ENCODE measurements at places on chromosomes 6 and 20.
A peak's percentile ranks its signal among the peaks of the same experiment; 100 is the strongest.

DNA sequence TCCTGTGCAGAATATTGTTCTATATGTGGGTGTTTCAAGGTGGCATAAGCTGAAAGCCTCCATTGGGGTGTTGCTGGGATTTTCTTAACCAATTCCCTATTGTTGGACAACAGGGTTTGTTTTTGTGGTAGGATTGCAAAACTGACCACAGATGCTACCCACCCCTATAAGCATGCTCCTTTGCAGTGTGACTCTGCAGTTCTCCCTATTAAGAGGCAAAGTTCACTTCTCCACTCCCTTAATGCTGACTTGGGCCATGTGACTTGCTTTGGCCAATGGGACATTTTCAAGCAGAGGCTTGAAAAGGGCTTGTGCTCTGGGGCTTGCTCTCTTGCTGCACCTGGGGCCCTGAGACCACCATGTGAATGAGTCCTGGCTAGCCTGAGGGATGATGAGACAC, 8.5 kb upstream of the ANGPT4 start:
- DNase-seq: no peak

DNA sequence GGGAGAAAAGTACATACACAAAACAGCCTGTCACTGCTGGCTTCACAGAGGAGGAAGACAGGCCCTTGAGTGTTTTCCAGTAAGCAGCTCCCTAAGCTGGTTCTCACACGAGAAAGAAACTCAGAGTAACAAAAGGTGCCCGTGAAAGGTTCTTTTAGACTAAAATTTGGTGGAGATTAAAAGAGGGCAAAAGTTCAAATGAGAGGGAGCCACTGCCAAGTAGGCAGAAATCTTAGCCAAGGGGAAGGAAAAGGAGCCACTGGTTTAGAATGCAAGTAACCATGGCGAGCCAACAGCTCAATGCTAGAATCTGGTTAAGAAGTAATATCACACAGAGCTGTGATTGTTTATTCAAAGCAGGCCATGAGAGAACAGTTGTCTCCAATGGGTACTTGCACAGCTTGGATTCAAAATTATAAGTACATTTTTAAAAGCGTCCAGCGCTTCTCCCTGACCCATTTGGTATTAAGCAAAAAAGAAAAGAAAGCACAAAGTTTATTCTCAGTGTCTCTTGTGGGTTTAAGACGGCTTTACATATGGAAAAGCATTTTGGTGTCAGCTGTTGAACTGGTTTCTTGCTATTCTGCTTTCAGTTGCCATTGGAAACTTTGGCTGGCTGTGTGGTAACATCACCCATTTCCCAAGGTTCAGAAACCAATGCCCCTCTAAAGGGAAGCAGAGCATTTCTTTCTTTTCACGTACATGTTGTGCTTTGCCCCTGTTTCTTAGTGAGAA, 648.5 kb downstream of the RNF144B start:
- peak; percentile 18 for DNase-seq

GRCh38 chr20:1854246-1854645, 41.0 kb upstream of the SIRPA start:
- no peak for DNase-seq

GRCh38 chr20:34736106-34736735, 32.1 kb downstream of the TP53INP2 start:
- no peak for DNase-seq

DNA sequence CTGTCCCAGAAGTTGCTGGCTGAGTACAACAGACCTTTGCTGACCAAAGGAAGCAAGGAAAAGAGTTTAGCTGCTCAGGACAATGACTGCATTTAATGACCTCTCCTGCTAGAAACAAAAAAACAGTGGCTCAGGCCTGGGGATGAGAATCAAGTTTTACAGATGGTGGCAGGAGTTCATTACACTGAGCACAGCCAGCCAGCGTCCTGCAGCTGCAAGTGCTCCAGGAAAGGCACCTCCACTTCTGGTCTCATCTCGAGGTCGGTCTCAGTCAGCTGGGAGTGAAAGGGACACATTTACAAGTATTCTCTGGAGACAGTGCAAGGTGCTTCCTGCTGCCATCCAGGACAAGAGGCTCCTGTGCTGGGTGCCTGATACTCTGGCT, 362.7 kb downstream of the THBS2 start:
- no peak for DNase-seq

DNA sequence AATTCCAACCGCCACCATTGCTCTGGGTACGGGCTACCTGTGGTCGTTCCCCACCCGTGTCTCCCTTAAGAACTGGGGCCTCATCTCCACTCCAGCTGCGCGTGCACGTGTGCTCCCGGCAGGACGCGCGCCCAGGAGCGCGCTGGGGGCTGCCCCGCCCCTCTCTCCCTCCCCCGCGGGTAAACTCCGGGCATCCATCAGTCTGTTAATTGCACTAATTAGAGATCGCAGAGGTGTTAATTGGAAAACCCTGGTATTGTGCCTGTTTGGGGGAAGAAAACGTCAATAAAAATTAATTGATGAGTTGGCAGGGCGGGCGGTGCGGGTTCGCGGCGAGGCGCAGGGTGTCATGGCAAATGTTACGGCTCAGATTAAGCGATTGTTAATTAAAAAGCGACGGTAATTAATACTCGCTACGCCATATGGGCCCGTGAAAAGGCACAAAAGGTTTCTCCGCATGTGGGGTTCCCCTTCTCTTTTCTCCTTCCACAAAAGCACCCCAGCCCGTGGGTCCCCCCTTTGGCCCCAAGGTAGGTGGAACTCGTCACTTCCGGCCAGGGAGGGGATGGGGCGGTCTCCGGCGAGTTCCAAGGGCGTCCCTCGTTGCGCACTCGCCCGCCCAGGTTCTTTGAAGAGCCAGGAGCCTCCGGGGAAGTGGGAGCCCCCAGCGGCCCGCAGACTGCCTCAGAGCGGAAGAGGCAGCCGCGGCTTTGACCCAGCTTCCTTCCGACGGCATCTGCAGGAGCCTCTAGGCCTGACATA, 14.4 kb downstream of the FOXP4 start:
- no peak for DNase-seq

DNA sequence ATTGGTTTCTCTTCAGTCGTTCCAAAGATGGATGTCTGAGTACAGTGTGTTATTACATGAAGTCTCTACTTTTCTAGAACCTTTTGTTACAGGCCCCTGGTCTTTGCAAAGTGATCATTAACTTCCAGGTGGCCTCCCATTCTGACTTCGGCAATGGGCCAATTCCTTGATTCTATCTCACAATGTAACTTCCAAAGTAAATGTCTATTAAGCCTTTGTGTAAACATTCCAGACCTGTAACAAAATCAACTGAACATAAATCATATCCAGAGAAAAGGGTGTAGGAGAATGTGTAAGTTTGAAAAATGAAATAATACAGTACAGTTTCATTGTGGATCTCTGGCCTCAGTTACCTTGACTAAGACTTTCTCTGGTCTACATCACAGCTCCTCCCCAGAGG, 187.8 kb upstream of the JAG1 start:
- no peak for DNase-seq

DNA sequence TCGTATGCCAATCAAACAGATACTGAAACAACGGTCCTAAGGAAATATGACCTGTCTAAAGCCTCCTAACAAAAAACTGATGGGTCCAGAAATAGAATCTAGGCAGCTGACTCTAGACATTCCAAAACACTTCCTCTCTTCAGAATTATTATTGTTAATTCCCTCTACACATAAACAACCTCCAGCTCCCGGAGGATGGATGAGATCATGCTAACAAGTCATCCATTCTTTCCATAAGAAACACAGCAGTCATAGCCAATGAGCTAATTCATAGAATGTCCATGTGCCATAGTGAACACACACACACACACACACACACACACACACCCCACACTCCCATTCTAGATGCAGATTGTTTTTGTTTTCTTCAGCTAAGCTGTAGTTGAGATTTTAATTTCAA, 44.3 kb downstream of the HDGFL1 start:
- no peak for DNase-seq

DNA sequence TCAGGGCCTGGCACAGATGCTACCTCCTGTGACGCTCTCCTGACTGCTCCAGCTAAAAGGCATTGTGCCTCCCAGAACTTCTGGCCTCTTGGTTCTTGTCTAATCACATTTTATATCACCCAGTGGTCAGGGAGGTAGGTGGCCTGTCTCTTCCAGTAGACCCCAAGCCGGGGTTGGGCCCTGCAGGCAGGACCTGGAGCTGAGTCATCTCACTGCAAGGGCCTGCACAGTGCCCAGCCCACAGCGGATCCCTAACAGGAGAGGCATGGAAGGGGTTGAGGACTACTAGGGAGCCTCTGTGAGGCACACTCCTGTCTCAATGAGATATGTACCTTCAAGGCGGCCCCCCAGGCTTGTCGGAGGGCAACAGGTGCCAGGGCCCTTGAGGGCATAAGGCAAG, 6.4 kb downstream of the LEMD2 start:
- no peak for DNase-seq

DNA sequence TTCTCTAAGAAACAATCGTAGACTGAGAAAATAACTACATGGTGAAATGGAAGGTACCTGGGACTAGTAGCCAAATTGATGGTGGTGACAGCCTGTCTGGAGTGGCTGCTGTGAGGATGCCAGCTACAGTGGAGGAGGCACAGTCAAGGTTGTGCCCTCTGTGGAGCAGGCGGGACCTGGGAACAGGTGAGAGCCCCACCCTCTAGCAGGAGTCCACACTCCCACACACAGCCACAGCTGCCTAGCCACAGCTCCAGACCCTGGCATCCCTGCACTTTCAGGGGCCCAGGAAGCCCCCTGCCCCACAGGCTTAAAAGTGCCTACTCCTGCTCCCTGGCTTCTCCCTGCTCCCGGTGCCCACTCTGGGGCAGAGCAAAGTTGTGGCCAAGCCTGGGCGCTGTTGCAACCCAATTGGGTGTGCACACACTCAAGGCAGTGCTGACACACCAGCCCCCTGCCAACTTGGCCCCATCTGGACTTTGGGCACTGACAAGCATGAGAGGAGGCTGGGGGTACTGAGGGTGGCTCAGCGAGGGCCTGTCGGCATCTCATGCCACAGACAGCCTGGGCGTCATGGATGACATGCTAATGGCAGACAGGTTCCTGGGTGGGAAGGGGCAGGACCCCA, 548.7 kb downstream of the TBC1D32 start:
- no peak for DNase-seq

- no peak for DNase-seq
Observed at GRCh38 chr6:128409003-128409402, 111.4 kb downstream of the PTPRK start.

GRCh38 chr20:11084508-11084907, 410.7 kb upstream of the JAG1 start:
- no peak for DNase-seq

DNA sequence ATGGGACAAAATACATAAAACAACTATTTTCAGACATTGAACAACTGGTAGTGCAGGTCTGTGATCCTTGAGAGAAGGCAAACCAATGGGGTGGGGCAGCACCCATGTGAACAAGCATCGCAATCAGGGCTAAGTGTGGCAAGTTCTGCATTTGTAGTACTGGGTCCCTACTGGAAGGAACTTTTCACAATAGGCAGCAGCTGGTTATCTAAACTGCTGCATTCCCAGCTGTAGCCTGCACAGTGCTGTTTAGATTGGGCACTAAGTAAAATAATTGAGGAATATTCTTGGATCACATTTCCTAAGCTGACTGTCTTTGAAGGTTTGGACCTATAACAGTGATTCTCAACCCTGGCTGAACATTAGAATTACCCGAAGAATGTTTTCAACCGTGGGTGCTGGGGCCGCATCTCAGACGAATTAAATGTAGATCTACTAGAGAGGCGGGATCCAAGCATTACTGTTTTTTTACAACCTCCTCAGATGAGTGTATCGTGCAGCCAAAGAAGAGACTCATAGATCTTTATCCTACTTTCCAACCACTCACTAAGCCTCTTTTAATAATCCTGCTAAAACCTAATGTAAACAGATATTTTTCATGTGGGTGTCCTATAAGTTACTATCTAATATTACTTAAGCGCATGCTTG, 12.4 kb upstream of the MAP3K4 start:
- DNase-seq: no peak

GRCh38 chr6:98900706-98901105, 47.0 kb downstream of the FBXL4 start:
- no peak for DNase-seq

DNA sequence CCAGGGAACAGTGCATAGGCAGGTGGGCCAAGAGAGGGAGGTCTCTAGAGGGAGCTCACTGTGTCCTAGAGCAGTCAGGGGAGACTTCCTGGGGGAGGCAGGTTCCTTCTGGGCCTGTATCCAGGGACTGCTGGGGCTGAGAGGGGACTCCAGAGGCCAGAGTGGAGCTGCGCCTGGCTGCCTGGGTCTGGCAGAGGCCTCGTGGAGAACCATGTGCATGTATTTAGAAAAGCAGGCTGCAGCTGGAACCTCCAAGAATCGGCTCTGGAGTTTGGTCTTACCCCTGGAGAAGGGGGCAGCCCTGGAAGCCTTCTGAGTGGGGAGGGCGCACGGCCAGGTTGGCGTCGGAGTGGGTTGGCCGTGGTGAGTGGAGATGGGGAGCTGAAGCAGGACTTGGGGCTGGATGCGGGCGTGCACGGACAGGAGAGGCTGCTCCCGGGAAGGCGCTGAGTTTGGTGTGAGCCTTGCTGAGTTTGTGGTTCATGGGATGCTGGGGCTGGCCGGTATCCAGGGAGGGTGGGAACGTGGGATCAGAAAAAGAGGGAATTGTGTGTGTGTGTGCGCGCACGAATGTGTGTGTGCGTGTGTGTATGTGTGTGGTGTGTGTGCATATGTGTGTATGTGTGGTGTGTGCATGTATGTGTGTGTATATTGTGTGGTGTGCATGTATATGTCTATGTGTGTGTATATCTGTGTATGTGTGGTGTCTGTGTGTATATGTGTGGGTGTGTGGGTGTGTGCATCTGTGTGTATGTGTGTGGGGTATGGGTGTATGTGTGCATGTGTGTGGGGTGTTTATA, 10.8 kb downstream of the VSTM2L start:
- DNase-seq: no peak

GRCh38 chr20:6618051-6618450, 149.4 kb upstream of the BMP2 start:
- no peak for DNase-seq

GRCh38 chr6:167730441-167730840, 96.3 kb upstream of the AFDN start:
- no peak for DNase-seq

- no peak for DNase-seq
Observed at GRCh38 chr6:152566103-152566875, 70.9 kb downstream of the SYNE1 start.

GRCh38 chr6:148934539-148934938, 187.7 kb downstream of the UST start:
- no peak for DNase-seq

GRCh38 chr6:130975325-130975724, 87.7 kb downstream of the EPB41L2 start:
- DNase-seq: no peak

GRCh38 chr6:53773044-53773696, 21.6 kb upstream of the LRRC1 start:
- no peak for DNase-seq

DNA sequence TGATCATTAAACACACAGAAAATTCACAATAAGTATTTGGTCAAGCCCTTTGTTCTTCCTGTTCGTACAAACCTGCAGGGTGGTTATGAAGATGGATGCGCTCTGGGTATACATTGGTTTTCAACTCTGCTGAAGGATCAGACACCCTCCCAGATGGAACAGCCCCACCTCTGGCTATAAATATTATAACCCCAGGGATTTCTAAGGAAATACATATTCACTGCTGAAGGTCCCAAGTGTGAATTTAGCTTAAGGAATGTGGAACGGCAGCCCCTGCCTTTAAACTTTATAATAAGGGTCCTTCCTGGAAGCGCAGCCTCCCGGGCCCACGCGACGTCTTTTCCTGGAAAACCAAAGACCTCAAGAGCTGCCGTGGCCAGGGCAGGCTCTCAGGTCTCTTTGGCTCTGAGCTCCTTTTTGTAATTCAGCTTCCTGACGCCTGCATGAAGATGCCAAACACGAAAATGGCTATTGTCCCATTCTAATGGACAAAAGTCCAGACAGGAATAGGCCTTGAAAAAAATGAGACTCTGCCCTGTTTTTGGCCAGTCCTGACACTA, 172.4 kb upstream of the SSTR4 start:
- DNase-seq: no peak

Data from breast epithelium (tissue), 4 donors.